Effector CD4-positive, alpha-beta T cell (primary cell): ENCODE measurements at places on chromosomes 1 and 21.

GRCh38 chr1:156368157-156368658 lies 803 bp upstream of the RHBG start:
- DNase-seq: no peak

- no peak for DNase-seq
These were observed 55.2 kb downstream of the GPR161 start for GRCh38 chr1:168081373-168082007.

- peak; percentile 81 for DNase-seq
These were observed at the start of gene MIA3 for GRCh38 chr1:222618001-222618879. Gene MIA3 (plus strand): TSS chr1:222618097. CDS start chr1:222618111, 14 bp downstream.

- DNase-seq: no peak
These were observed 240.6 kb downstream of the DSCAM start for GRCh38 chr21:40606341-40606740.

DNA sequence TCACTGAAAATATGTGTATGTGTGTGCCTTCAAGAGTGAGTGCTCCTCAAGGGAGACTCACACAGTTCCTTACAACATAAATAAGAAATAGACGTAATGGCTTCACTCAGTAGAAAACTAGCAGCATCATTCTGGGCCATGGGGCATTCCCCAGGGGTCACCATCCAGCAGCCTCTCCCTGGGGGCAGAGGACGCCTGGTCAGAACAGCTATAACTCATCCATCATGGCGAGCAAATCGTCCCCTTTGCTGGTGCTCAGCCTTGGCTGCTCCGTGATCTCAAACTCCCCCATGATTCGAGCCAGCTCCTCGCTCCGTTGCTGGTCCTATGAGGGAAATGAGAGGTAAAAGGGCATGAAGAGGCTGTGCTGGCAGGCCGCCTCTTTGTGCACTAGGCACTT lies 20.2 kb upstream of the LSM10 start:
- DNase-seq: no peak

GRCh38 chr1:93845538-93846205 lies 33.3 kb downstream of the DNTTIP2 start:
- DNase-seq: peak; percentile 19

GRCh38 chr1:248858096-248858890 lies 592 bp downstream of the ZNF692 start:
- DNase-seq: no peak

- DNase-seq: no peak
These were observed 5.8 kb downstream of the TMEM240 start for GRCh38 chr1:1534401-1535154.

DNA sequence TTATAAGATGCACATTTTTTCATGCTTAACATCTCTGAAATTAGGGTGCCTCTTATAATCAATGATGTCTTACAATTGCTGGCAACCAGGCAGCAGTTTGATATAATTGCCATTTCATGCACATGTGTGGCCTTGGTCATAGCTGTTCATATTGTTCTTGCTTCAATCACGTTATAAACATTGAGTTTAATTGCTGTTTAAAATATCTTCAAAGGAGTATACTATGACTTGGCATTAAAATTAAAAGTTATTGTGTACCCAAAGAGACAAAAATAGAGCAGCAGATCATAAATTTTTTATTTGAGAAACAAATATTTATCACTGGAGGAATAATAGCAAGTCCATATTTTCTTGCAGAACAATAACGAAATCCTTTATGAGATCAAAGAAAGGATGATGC lies 325.5 kb downstream of the LMX1A start:
- no peak for DNase-seq

DNA sequence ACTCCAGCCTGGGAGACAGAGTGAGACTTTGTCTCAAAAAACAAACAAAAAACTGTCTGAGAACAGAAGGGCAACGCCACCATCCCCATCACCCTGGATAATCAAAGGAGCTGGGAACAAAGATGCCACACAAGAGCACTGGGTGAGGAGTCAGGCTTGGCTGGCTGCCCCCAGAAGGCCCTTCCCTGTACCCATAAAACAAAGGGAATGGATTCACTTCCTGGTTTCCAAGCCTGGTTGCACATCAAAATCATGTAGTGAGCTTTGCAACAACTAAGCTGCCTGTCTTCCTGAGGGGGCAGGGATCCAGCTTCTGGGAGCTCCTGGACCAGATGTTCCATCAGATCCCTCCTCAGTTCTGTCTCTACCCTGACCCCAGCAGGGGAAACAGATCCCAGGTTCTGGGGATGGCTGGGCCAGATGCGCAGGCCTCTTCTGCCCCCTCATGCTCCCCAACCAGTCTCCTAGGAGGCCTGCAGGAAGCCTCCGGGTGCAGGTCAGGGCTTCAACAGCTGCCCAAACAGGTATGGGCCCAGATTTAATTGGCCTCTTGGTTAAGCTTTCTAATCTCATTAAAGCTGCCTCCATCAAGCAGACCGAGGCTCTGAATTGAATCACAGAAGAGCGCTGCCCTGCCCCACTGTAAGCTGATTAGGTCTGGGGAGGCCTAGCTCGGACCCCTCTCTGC lies 97.8 kb downstream of the MRPL37 start:
- DNase-seq: no peak

GRCh38 chr1:43446388-43446740 lies 7.4 kb downstream of the HYI start:
- no peak for DNase-seq

- no peak for DNase-seq
These were observed 7.1 kb upstream of the DIPK1A start for GRCh38 chr1:92968138-92969032.

DNA sequence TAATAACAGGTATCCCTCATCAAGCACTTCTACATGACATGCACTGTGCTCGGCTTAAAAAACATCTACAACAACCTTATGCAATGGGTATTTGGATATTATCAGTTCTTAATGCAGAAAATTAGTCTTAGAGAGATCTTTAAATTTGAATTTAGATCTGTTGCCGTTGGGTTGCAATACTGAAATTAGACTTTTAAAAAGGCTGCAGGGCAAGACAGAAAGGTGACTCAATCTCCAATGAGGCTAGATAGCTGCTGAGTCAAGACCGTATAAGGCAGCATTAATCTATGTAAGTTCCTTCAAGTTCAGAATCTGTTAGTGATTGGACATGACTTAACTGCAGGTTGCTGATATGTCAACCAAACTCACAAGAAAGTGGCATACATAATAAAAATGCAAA lies 37.3 kb downstream of the OLFM3 start:
- no peak for DNase-seq

DNA sequence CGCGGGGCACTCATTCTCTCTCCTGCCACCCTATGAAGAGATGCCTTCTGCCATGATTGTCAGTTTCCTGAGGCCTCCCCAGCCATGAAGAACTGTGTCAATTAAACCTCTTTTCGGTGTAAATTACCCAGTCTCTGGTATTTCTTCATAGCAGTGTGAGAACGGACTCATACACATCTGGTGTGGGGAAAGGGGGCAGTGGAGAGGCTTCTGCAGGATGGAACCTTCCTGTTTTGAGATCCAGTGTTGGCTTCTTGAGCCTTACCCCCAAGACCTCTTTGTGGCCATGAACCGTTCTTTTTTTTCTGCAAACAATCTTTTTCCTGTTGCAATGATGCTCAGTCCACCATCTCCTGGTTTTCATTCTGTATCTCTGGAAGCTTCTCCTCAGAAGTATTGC lies 248.4 kb downstream of the PRDM2 start:
- DNase-seq: no peak

GRCh38 chr1:153374071-153374470 lies 1.4 kb downstream of the S100A12 start:
- DNase-seq: no peak

DNA sequence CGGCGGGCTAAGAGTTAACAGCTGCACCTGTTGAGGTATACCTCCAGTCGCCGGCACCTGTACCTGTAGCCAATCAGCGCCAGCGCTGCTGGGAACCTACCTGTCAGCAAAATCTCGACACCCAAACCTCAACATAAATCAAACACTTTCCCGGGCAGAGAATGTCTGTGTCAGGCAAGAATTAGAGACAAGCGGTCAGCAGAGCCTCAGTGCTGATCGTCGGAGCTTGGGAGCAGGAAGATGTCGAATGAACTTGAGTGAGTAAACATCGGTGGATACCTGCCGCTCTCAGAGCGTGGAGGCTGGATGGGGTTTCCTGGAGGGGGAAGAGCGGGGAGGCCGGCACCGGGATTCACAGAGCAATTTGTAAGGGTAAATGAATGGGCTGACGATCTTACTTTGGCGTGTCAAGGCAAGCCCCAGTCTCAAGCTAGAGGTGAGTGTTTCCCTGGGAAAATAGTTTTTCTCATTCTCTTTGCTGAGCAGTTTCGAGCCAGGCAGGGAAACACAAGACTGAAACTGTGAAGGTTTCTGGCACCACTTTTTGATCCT lies at the start of gene GRHL3:
TSS of gene GRHL3 (plus strand) at position 46 of the 552 bp plus-strand sequence. CDS start at position 241, 195 bp downstream.
- DNase-seq: no peak

DNA sequence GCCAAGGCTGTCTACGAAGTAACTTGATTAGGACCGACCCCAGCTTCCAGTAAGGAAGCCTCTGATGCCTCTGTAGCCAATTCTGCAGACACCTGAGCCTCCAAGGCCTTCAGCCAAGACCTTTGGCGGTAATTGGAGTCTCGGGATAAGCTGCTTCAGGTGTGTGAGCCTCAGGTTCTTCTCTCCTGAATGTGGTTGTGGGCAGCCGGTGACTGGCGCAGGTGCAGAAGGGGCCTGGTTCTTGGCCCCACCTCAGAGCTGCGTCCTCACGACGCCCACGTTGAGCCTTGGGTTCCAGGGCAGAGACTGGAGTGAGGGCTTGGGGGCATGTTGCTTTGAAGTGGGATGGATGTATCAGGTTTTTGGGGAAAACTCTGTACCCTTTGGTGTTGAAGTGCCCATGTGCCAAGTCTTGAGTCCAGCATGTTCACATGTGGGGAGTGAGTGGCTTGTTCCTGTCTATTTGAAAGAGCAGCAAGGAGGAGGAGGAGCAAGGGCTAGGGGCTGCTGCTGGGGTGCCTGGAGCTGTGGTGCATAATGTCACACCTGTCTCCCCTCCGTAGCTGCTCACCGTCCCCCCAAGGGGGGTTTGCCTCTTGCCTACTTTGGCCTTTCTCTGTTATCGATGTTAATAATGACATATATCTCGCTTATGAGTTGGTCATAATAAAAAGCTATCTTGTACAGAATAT lies 1.4 kb downstream of the PSEN2 start:
- no peak for DNase-seq

DNA sequence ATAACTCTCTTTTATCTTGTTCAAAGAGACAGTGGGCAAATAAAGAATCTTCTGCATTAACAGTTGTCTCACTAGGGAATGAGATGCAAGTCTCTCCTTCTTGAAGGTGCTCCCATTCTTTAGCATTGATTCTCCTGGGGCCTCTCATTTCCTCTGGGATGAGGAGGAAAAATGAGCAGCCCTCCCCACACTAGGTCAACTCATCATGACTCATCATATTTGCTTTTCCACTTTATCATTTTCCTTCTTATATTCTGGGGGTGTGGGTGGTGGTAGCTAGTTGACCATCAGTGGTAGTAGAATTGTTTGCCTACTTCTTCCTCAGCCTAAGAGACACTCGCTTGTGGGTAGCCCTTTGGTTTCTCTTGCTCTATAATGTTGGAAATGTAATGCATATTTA lies 182.0 kb upstream of the C1orf87 start:
- no peak for DNase-seq

DNA sequence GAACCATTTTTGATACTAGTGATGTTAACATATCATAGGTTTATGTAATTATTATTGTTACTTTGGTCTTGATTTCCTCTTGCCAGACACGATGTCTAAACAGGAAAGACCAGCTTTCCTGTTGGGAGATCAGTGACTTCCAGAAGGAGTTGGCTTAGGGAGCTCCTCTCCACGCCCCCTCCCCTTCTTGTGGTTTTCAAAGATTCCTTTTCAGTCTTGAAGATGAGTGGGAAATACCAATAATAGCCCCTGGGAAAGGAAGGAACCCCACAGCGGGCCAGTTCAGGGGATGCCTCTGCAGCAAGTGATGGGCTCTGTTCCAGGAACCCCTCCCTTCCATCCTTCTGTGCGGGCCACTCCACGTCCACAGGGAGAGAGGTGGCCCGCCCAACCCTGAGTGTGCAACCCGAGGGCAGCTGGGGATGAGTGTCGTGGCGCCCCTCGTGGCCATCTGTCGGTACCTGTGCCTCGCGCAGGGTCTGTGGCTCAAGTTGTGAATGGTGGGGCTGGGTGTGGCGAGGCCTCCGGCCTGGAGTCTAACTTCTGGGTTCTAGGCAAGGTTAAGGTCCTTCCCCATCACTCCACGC lies 65.7 kb downstream of the TLR5 start:
- no peak for DNase-seq

GRCh38 chr21:19557046-19557445 lies 1153.5 kb upstream of the TMPRSS15 start:
- no peak for DNase-seq

GRCh38 chr1:37255136-37255795 lies 219.1 kb upstream of the ZC3H12A start:
- DNase-seq: no peak

- DNase-seq: no peak
These were observed 46.2 kb upstream of the PAPPA2 start for GRCh38 chr1:176416777-176417176.

GRCh38 chr21:42336054-42336453 lies 14.7 kb downstream of the TFF2 start:
- no peak for DNase-seq

DNA sequence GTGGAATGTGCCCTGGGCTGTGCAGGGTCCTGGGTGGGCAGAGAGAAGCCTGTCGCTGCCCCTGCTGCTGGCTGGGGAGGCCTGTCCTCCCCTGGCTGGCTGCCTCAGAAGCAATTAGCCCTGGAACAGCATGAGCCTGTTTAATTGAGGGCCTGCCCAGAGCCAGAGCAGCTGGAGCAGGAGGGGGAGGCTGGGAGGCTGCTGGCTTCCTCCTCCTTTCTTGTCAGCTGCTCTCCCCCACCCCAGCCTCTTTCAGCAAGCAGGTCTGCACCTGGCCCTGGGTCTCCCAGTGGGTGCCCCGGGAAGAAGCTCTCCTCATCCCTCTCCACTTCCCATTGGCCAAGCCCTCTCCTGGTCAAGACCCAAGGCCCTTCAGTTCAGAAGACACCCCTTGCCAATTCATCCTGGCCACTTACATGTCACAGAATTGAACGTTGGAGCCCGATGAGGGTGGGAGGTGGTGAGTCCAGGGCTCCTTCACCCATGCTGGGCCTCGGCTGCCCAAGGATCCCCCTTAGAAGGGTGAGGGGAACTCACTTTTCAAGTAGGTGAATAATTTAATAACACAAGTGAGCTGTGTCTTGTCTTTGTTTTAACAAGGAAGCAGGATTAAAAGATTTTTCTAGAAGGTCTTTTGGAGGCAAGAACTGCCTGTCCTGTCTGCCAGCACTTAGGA lies 13.2 kb downstream of the AMPD2 start:
- DNase-seq: no peak

DNA sequence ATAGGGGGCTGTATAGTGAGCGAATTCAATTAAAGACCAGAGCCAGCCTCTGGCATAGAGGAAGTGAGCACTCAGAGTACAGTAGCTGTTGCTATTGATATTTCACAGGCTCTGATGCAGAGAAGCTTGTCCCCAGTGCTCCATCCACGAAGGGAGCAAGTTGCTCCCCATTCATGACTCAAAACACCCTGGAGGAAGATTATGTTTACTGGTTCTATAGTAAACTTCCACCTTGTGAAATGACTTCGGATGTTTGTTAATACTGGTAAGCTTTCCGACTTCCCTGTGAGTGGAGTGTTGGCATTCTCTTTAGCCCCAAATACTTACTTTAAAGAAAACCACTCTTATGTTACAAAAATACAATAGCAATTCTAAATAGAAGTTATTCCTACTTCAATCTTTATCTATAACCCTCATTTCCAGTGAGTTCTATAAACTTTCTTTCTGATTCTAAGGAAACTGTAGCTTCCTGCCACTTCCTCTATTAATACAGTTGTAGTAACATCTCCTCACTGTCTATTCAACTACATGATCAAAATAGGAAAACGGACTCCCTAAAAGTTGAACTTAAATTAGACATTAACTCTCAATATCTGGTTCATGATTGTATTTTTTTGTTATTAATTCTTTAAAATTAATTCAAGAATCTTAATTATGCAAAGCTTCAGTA lies 46.4 kb downstream of the ZNF281 start:
- no peak for DNase-seq
